ENCODE measurements at places on chromosomes 16 and 17.
A peak's percentile ranks its signal among the peaks of the same experiment; 100 is the strongest.

- DNase-seq: no peak
Observed at GRCh38 chr16:66480265-66481080, 53.4 kb downstream of the BEAN1 start.

- no peak for DNase-seq
Observed at GRCh38 chr16:85642762-85643358, 29.7 kb downstream of the GSE1 start.

- no peak for DNase-seq
Observed at GRCh38 chr16:87317750-87318644, 805 bp upstream of the C16orf95 start.

DNA sequence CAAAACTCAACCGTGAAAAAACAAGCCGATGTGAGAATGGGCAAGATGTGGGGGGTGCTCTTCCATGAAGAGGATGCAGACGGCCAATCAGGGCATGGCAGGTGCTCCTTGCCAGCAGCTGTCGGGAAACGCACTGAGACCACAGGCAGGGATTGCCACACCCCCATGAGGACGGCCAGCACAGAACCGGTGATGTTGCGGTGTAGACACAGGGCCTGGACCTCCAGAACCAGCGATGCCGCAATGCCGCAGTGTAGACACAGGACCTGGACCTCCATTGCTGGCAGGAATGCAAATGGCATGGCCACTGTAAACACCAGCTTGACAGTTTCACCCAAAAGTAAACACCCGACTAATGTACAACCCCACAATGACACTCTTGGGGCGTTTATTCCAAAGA lies 164.9 kb downstream of the BANP start:
- DNase-seq: no peak

DNA sequence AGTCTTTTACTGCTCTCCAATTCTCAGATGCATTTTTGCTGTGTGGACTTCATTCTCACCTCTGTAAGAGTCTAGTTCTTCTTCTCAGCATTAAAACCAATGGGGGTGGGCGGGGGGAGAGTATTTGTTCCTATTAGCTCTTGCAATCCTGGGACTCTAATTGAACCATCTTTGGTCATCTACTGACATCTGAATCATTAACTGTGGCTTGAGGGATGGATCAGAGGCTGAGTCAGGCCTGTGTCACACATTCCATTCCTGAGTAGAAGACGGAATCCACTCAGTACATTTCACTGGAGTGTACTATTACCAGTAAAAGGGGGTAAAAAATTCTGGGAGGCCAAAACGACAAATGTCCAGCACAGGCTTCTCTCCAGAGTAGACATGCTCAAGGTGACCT lies 12.8 kb upstream of the ZNF23 start:
- DNase-seq: no peak

GRCh38 chr17:71335212-71335611 lies 785.6 kb upstream of the SOX9 start:
- no peak for DNase-seq

GRCh38 chr17:37197336-37197735 lies 178.4 kb upstream of the C17orf78 start:
- DNase-seq: no peak

GRCh38 chr16:68387301-68387700 lies 61.0 kb downstream of the SMPD3 start:
- no peak for DNase-seq

DNA sequence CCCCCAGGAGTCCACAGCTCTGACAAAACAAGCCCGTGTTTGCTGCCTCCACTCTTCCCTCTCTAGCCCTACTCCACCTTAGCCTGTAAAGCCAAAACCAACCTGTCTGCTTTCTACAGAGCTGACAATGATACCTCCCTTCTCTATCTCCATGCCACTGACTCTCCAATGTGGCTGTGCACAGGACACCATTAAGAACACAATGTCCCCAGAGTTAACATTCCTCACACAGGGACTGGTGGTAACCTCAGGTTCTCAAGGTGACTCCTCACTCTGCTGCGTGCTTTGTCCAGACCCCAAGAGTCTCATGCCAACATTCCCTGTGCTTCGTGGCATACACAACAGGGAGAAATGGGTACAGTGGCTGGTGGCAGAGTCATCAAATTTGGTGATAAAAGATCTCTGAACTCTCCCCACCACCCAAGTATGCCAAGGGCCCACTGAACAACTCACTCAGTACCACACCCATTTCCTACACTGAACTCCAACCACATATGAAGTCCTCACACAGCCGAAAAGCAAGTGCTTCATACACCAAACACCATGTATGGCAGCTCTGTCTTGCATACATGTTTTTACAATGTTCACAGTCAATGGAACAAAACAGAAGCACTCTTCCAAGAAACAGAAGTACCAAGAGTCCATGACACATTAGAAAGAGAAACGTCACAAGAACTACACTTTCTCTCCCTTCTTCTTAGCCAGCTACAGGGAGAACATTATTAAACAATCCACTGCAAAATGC lies 21.1 kb downstream of the CSNK2A2 start:
- DNase-seq: peak; percentile 11

GRCh38 chr17:16348586-16348985 lies 4.7 kb downstream of the CENPV start:
- DNase-seq: no peak

DNA sequence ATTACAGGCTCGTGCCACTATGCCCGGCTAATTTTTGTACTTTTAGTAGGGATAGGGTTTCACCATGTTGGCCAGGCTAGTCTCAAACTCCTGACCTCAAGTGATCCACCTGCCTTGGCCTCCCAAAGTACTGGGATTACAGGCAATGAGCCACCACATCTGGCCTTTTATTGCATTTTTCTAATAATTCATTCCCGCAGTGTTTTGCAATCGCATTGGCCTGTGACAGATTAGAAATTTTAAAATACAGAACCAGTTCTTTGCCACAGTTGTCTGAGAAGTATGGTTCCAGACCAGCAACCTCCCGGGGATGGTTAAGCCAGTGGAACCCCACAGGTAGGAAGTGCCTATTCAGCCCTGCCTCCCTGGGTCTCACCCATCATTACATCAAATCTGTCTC lies 3.2 kb upstream of the CRHR1 start:
- DNase-seq: no peak

DNA sequence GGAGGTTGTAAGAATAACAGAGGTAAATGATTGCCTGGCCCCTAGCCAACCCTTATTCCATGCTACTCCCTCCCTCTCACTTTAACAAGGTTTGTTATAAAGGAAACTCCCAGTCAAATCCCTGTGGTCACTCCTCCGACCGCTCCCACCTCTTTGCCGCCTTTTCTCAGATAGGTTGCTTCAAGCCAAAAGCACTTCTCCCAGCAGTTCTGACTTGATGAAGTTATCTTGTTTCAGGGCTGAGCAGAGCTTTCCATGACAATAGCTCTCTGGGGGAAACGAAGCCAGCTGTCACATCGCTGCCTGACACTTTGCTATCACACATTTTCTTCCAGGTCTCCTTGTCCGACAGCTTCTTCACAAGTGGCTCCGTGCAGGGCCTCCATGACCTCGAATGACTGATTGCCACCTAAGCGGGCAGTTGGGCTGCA lies 278.6 kb downstream of the HAPSTR1 start:
- DNase-seq: no peak

- DNase-seq: no peak
Observed at GRCh38 chr16:12461971-12462370, 341.7 kb downstream of the CPPED1 start.

- no peak for DNase-seq
Observed at GRCh38 chr17:29074488-29074887, 31.5 kb downstream of the PIPOX start.

DNA sequence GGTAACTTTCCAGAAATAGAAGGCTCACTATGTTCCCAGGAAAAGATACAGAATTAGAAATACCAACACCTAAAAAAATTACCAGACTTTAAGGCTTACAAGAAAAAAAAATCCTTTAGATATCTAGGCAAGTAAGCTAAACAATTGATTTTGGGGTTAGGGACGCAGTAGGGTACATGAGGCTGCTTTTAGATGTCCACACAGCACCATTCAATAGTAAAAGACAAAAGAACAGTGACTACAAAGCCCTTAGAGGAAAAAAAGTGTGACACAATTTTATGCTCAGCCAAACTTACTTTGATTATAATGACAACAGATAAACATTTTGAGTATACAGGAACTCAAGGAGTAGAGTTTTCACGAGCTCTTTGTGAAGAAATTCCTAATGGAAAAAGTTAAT lies 29.9 kb downstream of the METTL16 start:
- DNase-seq: no peak

DNA sequence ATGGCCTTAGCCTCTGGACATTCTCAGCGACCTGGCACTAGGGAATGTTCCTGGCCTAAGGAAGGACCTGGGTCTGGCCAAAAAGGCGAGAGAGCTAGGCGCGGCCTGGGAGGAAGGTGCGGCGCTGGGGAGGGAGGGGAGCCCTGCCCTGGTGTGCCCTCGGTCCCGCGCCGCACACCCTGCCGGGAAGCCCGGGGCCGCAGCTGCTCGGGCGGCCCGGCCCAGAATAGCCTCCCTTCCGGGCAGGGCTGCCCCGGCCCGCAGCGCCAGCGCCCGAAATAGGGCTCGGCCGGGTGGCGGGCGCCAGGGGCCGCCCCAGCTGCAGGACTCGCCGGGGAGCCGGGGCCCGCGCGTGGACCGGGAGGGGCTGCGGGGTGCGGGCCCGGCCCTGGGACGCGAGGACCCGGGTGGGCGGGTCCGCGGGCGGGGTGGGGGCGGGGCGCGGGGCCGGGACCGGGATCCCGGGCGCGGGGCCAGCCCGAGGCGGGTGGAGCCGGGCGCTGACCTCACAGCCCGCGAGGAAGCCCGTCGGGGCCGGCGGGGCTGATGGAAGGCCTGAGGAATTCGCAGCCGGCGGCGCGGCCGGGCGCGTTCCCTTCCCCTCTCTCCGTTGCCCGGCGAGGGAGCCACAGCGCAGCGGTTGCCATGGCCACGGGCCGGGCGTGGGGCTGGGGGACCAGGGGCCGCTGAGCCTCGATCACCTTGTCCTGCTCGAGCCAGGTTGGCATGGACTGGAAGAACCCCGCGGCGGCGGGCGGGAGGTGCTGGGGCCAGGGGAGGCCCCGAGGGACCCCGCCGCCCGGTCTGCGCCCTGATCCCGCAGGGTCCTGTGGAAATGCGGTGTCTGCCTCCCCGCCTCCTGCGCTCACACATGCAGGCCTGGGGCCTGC lies 18.1 kb downstream of the SOCS3 start:
- no peak for DNase-seq

DNA sequence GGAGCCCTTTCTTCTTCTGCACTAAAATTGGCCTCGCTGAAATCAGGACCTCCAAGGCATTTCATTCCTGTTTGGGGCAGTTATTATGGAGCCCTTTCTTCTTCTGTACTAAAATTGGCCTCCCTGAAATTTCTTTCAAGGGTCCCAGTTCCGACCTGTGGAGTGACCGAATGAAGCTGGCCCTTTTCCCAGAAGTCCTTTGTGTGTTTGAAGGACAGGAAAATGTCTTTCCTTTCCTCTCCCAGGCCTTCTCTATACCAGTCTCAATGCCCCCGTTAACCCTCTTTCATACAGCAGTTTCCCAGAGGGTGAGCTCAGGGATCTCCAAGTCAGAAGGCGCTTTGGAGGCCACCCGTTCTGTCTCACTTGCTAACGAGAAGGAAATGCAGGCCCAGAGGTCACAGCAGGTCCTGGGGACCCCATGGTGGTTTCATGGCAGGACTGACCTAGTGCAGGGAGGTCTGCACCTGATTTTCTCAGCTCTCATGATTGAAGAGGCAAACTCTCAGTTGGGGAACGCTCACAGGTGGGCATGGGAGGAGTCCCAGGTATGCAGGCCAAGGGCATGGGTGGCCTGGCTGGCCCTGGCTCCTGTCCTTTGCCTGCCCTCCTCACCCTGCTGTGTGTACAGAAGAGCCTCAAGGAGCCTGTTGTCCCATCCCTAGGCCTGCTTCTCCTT lies 37.1 kb upstream of the DOC2B start:
- DNase-seq: no peak

DNA sequence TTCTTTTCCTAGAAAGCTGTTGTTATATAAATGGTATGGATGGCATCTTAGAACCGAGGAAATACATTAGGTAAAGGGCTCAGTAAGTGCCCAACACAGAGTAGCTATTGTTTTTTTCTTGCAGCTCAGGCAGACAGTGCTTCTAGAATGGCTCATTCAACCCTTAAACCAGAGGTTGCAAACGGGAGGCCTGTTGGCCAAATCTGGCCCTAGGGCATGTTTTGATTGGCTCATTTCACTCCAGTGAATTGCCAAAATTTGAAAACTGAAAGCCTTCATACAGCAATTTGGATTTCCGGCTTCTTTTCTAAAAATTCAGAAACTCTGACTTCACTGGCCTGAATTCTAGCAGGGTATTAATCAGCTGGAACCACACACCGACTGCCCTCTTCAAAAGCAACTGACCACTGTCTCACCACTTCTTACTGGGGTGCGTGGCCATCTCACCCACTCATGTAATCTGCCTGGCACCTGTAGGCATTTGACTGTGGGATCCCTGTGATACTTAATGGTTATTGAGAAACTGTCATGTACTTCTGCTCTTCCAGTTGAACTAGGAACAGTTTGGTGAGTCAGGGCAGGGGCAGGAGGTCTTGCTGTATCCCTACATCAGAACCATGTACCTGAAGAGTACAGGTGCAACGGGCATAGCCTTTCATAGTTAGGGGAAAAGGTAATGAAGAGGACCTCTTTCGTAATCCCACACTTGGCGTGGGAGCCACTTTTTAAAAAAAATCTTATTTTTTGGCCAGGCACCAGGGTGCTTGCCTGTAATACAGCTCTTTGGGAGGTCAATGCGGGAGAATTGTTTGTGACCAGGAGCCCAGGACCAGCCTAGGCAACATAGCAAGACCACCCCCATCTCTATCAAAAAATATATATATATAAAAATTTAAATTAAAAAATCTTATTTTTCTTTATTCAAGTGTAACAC lies 53.6 kb upstream of the SCNN1B start:
- DNase-seq: no peak

DNA sequence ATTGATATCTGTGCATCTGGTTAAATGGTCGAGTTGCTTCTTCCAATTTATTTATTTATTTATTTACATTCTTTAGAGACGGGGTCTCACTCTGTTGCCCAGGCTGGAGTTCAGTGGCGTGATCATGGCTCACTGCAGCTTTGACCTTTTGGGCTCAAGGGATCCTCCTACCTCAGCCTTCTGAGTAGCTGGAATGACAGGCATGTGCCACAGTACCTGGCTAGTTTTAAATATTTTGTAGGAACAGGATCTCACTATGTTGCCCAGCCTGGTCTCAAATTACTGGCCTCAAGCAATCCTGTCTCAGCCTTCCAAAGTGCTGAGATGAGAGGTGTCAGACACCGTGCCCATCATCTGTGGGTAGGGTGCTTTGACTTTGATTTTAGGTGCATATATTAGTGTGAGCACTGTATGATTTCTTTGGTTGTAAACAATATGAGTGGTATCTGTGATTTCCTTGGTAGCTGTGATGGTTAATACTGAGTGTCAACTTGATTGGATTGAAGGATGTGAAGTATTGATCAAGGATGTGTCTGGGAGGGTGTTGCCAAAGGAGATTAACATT lies 90.2 kb downstream of the BCAS3 start:
- DNase-seq: no peak

DNA sequence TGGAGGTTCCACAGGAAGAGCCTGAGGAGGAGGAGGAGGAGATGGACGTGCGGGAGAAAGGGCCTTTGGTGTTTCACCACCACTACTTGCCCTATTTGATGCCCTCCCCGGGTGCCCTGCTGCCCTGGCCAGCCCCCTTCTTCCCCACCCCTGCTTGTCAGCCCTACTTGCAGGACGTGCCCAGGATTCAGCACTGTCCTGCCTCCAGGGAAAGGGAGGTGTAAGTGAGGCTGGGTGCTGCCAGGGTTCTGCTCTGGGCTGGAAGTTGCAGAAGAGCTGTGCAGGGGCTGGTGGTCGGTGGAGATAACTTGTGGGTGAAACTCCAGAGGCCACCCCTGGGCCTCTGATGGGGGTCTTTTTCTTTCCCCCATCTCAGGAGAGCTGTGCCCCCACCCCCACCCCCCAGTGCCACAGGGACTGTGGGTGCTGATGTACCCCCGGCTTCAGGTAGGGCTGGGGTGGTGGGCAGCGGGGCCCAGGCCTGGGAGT lies 3.0 kb downstream of the PRR29 start:
- DNase-seq: no peak
